ENCODE measurements at places on chromosomes 2 and 18.
A peak's percentile ranks its signal among the peaks of the same experiment; 100 is the strongest.

DNA sequence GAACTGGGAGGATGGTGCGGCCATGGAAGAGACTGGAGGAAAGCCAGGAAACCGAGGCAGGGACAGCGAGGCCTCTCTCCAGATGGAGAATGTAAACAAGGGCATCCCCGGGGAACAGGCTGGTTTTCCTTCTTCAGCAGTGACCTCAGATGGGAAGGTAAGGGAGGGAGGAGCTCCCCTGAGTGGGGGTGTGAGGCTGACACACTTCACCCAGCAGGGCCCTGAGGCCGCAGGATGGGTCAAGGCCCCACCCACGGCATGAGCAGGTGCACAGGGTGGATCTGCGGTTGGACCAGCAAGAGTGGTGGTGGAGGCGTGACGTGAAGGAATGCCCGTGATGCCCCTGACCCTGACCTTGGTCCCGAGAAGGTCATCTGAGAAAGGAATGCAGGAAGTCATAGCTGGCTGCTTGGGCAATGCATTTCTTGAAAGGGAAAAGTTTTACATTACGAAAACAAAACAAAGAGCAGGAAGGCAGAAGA is 48.1 kb downstream of the ADCY3 start:
- peak; percentile 22 for DNase-seq

- DNase-seq = peak; percentile 49
Measured at GRCh38 chr2:126995621-126996377, 97.1 kb downstream of the TEX51 start.

DNA sequence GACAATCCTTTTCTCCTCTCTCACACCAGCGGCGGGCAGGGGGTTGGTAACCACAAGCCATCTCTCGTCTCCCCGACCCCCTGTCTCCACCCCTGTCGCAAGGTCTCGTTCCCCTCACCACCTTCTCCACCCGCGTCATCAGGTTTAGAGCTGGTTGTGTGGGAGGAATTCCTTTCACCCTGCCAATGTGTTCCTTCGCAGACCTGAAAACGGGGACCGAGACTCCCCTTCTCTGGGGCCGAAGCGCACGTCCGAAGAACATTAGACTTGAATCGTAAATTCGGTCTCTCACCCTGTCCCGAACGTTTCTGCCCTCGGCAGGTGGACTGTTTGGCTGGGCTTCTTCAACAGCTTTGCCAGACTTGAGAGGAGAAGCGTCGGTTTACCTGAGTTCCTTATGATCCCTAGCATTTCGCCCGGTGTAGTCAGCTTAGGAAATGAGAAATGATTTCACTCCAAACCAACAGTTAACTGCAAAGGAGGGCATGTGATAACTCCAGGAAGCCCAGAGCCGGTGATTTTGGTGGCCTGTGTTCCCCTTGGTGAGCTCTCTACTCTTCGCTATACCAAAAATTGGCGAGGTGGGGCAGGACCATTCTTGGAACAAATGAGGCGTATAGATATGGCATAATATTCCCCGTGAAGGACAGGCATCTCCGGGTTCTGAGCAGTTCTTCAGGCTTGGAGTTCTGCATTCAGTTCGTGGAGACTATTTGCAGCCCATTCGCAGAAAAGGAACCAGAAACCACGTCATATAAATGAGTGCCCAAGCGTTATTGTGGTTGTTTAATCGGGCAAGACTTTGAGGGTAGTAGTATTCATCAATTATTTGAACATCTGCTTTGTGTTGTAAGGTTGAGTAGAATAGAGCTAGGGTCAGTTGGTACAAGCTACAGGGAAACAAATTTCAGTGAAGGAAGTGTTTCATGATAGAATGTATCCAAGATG is 694 bp downstream of the CFAP36 start:
- peak; percentile 53 for DNase-seq

- no peak for DNase-seq
Measured at GRCh38 chr18:31683968-31684278, 458 bp downstream of the B4GALT6 start.

DNA sequence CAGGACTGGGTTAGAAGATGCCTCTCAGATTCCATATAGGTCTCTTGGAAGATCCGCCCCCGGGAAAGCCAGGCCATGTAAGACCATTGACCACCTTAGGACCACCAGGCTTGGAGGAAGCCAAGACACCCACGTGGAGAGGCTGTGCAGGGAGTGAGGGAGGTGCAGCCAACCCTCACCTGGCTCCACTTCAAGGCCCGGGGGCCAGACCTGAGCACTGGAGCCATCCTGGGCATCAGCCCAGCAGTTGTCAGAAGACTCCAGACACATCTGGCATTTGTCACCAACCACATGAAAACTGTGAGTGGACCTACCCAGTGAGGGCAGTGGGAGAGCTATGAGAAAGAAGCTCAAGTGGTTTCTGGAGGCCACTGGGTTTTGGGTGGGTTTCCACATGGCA is 214.4 kb downstream of the MYT1L start:
- DNase-seq = no peak

GRCh38 chr2:196182439-196183171 is 11.2 kb upstream of the STK17B start:
- DNase-seq = no peak

GRCh38 chr2:14891546-14891945 is 259.0 kb downstream of the LRATD1 start:
- no peak for DNase-seq

GRCh38 chr18:58858591-58859468 is 5.8 kb upstream of the ZNF532 start:
- DNase-seq = no peak

All from large intestine (tissue), 12 donors.